ENCODE measurements at places on chromosomes 7 and 10.
A peak's percentile ranks its signal among the peaks of the same experiment; 100 is the strongest.

DNA sequence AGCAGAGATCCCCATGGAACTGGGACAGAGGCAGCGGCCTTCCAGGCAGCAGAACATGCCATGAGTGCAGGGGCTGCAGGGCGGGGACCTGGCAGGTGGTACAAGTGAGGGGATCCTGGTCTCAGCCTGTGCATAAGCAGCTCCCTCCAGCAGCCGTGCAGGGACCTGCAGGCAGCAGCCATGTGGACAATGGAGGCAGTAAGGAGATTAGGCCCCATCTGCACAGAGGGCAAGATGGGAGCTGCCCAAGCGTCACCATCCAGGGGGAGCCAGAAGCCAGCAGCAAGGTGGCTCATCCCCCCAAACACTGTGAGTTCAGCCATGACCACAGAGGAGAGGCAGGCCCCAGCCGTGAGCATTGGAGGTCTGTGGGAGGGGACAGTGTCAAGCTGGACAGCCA, 3.1 kb downstream of the DDC start:
- no peak for DNase-seq

DNA sequence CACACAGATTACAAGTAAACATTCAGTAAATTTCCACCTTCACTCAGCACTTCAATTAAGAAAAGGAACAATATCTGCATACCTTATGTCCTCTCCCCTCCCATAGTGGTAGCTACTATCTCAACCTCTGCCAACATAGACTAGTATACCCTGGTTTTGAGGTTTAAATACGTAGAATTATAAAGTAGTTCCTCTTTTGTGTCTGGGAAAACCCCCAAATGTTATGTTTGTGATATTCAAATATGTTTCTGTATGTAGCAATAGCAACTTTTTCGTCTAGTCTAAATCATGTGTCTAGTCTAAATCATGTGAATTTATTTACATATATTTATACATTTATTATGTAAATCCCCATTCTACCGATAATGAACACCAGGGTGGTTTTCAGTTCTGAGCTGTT, 13.2 kb upstream of the CAMK2B start:
- no peak for DNase-seq

DNA sequence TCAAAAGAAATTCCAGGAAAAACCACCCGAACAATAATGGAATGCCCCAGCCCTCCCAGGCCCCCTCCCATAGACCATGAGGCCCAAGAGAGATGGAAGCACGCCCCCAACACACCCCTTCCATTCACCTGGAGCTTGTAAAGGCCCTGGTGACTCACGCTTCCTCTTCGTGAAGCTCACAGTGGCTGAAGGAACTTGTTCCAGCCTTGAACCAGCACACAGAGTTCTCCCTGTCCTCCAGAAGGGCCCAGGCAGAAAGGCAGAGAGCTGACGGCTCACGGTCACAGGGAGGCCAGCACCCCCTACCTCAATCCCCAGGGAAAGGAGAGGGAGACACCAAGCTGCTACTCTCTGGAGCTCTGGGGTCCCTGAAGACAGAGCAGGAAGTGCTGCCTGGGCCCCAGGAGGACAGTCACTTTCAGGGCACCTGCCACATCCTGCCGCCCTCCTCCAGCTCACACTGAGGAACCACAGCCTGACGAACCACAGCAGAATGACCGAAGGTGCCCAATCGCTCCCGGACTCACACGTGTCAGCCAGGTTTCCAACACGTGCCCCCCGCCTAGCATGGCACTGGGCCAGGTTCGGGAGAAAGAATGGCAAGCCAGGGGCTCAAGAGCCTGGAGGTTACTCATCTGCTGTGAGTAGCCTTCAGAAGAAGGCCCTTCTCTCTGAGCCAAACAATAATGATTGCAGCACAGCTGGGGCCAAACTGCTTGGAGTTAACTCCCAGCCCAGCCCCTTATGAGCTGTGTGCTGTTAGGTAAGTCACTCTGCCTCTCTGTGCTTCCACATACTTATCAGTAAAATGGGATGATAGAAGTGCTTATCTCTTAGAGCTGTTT, 52.8 kb downstream of the DLG5 start:
- DNase-seq = peak; percentile 94

- no peak for DNase-seq
Measured at GRCh38 chr10:65430979-65431378, 1494.9 kb upstream of the LRRTM3 start.

DNA sequence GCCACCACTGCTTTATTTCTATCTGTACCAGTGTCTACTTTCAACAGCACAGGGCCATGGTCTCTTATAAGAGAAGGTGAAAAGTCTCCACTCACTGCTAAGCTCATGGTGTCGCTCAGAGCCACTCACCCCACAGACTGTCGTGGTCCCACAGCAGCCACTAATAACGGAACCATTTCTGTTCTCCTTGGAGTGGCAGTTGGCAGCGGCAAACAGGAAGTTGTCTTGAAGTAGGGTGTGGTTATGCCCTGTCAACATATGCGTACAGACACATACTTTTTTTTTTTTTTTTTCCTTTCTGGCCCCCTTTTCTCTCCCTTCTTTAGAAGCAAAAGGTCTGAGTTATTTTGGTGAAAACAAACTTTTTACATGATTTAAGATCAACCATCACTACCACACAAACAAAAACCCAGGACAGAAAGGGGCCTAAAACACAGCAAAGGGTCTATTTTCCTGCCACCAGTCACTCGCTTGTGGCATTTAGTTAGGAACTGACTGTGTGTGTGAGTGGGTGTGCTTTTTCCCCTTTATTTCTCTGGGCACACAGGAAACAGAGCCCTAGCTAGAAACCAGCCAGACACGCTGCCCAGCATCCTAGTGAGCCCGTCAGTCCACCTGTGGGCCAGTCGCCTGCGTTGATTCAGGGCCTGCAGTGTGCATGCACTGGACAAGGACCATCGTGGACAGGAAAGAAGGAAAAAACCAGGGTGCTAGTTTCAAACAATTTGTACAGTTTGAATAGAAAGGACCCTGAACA, 96.7 kb upstream of the EFCAB10 start:
- no peak for DNase-seq

- DNase-seq = no peak
Measured at GRCh38 chr7:101435461-101436220, 73.0 kb downstream of the COL26A1 start.

- DNase-seq = no peak
Measured at GRCh38 chr10:78253063-78253853, 219.6 kb downstream of the RPS24 start.

GRCh38 chr10:93058139-93058538, 2.5 kb upstream of the CYP26C1 start:
- DNase-seq = no peak

GRCh38 chr10:103643381-103643780, 149.9 kb downstream of the NEURL1 start:
- peak; percentile 30 for DNase-seq

GRCh38 chr7:158541346-158542010, 46.1 kb downstream of the PTPRN2 start:
- DNase-seq = no peak

- no peak for DNase-seq
Measured at GRCh38 chr10:35336921-35337823, 863 bp downstream of the CCNY start.

DNA sequence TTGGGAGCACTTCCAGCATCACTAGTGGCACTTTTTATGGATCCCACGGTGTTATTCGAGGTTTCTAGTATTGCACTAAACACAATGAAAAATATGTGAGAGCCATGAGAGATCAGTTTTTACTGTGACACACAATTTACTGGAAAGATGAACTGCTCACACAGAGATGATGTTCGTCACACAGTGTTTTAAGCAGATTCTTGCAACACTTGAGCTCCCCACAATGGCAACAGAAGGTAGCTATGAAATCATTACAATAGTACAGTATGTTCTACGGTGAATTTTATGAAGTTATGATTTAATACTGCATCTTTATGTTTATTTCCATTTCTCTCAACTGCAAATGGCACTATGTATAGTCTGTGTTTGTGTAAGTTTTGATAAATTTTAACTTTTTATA, 27.4 kb upstream of the ENTPD1 start:
- DNase-seq = no peak

GRCh38 chr10:62614389-62615157, 189.9 kb upstream of the ADO start:
- peak; percentile 67 for DNase-seq

GRCh38 chr7:66016131-66016461, 34.1 kb upstream of the GUSB start:
- peak; percentile 75 for DNase-seq

GRCh38 chr7:138842111-138842510, 44.1 kb upstream of the ATP6V0A4 start:
- DNase-seq = no peak

- peak; percentile 11 for DNase-seq
Measured at GRCh38 chr7:146115851-146116520, 615 bp upstream of the CNTNAP2 start.

GRCh38 chr10:47349516-47349915, 1.4 kb downstream of the RBP3 start:
- no peak for DNase-seq

- no peak for DNase-seq
Measured at GRCh38 chr7:26515314-26515842, 223.7 kb downstream of the SNX10 start.

GRCh38 chr7:117784315-117784714, 88.9 kb downstream of the CTTNBP2 start:
- no peak for DNase-seq

GRCh38 chr7:151759591-151760042, 117.3 kb downstream of the PRKAG2 start:
- peak; percentile 17 for DNase-seq

GRCh38 chr7:127347567-127348246, 44.8 kb downstream of the ZNF800 start:
- peak; percentile 18 for DNase-seq

DNA sequence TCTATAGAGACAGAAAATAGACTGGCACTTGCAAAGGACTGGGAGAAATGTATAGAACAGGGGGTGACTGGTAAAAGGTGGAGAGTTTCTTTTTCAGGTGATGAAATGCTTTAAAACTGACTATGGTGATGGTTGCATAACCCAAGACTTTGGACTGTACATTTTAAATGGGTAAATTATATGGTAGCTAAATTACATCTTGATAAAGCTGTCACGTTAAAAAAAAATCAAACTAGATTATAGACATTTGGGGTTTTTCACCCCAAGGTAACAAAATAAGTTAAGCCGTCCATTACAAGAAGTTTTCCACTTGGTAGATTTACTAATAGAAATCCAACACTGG, 24.0 kb downstream of the TMEM209 start:
- DNase-seq = no peak

DNA sequence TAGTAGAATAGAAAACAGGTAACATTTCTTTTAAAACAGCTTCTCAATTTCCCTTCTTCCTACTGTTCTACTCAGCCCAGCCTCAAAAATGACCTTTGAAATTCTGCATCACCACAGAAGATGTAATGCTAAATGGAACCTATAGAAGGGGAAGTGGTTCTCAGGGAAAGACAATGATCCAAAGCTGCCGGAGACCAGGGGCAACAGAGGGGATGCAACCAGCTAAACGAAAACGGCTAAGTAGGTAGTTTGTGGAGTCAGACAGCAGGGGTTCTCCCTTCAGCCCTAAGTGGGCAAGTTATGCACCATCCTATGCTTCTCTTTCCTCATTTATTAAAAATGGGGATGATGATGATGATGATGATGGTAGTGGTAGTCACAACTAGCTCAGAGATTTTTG, 214.3 kb downstream of the ELMO1 start:
- no peak for DNase-seq

DNA sequence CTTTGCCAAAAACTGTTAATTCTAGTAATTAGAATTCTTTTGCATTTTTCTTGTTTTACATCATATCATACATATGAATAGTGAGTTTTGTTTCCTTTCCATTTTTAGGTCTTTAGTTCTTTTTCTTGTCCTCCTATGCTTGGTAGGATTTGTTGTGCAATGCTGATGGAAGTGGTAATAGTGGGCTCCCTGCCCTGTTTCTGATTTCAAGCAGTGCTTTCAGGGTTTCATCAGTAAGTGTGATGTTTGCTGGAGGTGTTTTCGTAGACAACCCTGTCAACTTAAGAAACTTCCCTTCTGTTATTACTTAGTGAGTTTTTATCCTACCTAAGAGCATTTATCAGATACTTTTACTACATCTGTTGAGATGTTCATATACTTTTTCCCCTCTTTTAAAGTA, 50.5 kb downstream of the CSGALNACT2 start:
- no peak for DNase-seq

DNA sequence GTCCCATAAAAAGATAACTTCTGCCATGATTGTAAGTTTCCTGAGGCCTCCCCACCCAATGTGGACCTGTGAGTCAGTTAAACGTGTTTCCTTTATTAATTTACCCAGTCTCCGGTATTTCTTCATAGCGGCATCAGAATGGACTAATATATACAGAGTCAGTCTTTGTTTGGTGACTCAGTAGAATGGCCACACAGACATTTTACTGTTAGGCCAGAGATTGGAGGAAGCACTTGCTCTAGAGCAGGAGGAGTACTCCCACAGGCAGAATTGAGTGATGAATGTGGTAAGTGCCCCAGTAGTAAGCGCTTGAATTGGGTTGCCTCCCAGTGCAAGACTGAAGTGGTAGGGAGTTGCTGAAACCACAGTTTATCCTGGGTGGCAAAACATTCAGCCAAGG, 149.5 kb upstream of the SMIM30 start:
- DNase-seq = no peak

DNA sequence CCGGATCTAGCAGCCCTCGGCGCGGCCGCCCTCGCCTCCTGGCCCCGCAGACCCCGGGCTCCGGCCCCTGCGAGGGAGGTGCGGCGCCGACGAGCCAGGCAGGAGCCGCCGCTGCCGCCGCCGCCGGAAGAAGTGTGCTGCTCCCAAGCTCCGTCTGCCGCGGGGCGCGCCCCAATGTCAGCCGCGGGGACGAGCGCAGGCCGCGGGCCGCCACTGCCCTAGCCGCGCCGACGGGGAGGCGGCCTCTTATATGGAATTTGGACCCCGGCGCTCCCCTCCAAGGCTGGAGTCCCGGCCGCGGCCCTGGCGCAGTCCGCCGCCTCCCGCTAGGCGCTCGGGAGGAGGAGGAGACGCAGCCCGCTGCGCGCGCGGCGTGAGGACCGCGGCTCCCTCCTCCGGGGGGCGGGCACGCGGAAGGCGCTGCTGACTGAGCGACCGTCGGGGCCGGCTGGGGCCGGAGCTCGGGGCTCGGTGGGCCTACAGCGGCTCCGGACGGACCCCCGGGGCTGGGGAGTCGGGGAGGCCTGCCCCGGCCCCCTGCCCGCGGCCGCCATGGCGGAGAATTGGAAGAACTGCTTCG, at the start of gene TRIM8:
Gene TRIM8, plus strand, starts transcription at position 414 of the 580 bp plus-strand sequence. Its CDS starts 139 bp downstream, at position 553.
- no peak for DNase-seq

DNA sequence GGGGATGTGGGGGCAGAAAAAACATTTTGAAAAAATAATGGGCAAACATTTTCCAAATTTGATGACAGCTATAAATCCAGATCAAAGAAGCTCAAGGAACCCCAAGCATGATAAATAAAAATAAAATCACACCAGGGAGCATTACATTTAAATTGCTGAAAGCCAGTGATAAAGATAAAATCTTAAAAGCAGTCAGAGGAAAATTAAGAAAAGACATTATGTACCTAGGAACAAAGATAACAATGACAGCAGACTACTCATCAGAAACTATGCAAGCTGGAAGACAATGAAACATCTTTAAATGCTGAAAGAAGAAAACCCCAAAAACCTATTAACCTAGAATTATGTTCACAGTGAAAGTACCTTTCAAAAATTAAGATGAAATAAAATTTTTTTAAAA, 23.3 kb downstream of the NEUROG3 start:
- no peak for DNase-seq
